ENCODE measurements at places on chromosomes 13 and 19. TPM values are rescaled to one million over a fixed set of nuclear protein-coding genes. Genes with fewer than 3 reads are reported as not detected.

DNA sequence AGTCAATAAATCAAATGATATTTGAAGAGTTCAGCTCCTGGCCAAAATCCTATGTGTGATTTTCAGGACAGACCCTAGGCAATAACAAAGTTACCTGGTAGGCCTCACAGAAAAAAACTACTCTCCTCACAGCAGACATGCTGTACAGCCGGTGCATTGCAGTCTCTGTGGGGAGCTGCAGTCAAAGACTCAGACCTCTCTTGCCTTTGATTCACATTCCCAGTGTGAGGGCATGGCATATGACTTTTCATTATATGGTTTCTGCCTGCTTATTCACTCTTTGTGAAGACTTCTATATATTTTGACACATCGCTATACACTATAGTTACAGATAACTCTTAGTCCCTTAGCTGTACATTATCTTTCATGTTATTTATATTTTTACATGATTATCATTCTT lies 2684.3 kb upstream of the PCDH20 start:
- no peak for ATAC-seq

- no peak for ATAC-seq
These were observed 8.8 kb downstream of the IGFLR1 start for GRCh38 chr19:35733180-35734125.

GRCh38 chr19:23957660-23958281 lies 43.1 kb downstream of the ZNF726 start:
- peak; percentile 62 for ATAC-seq

- ATAC-seq = no peak
These were observed 18.1 kb downstream of the N4BP2L1 start for GRCh38 chr13:32409561-32410421.

GRCh38 chr13:102597029-102597961 lies 509 bp downstream of the TPP2 start:
- peak; percentile 2 for ATAC-seq

The SELENOV gene
- not detected for total RNA-seq

The IZUMO1 gene
- not detected for total RNA-seq

All from activated T-helper 17 cell treated with anti-CD3 and anti-CD28 coated beads, Interleukin-2, amount 50 U/mL, for 72 hours (primary cell).